Stimulated activated CD4-positive, alpha-beta T cell treated with anti-CD3 and anti-CD28 coated beads, Interleukin-1b, Interleukin-23, amount 100 ng/mL, for 48 hours (primary cell): ENCODE measurements at places on chromosomes 13 and 19.

DNA sequence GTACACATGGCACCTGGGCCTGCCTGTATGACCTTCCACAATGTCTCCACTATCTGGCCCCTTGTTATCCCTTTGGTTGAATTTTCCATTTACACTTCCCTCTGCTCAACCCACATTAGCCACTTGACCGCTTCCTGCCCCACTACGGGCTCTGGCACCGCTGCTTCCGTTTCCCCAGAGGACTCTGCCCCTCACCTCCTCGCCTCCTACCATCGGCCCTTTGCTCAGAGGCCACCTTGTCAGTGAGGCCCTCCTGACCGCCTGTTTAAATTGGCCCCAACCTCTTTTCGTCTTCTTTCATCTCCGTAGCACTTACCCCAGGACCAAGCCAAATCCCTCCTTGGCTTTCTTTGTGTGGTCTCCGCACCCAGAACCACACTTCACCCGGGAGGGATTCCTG, 47.4 kb downstream of the SOX1 start:
- DNase-seq = no peak

- DNase-seq = no peak
Observed at GRCh38 chr19:13334801-13335481, 171.3 kb downstream of the CACNA1A start.

- no peak for DNase-seq
Observed at GRCh38 chr13:107157271-107157670, 589.3 kb upstream of the ARGLU1 start.

DNA sequence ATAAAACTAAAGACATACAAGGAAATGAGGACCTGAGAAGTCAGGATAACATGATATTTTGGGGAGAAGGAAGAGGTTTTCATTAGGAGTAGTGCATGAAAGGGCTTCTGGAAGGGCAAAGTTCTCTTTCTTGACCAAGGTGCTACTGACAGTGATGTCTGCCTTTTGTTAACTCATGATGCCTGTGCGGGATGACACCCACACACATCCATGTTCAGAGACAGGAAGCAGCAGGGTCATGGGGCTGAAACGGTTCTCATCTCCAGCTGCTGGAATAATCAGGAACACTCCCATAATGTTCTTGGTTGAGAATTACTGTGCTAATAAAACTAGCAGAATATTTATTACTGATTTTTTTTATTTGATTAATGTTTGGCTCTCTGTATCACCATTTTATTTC, 29.1 kb downstream of the KCNC3 start:
- DNase-seq = no peak
